ENCODE measurements at places on chromosomes 5 and 9. TPM values are rescaled to one million over a fixed set of nuclear protein-coding genes. Genes with fewer than 3 reads are reported as not detected.

Gene CCL27
- not detected for total RNA-seq

GRCh38 chr9:87682085-87682484 is 43.8 kb upstream of the CTSL start:
- no peak for DNase-seq

DNA sequence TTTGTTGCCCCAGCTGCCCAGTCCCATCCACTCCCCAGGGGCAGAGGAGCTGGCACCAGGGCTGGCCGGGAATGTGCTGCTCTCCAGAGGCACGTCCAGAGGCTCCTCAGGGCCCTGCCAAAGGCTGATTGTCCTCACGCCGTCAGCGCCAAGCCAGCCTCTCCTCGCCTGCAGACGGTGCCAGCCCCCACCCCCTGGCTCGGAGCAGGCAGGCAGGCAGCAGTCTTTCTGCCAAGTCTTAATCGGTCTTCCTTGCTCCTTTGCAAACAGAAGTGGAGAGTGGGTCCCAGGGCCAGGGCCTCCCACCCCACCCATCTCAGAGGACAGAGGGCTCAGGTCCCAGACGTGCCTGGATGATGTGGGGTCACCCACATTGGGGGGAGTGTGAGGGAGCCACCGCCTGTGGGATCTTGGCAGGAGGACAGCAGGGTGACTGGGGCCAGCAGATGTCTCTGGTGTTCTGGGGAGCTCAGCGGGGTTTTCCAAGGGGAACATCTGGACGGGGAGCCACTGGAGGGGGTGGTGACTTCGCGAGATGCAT is 36.3 kb downstream of the FAM163B start:
- DNase-seq, result no peak

- no peak for DNase-seq
These were observed 534 bp downstream of the SRFBP1 start for GRCh38 chr5:121962347-121962670.

Gene C9orf78
- total RNA-seq, result 140 TPM

- DNase-seq, result no peak
These were observed at the start of gene RGS3 for GRCh38 chr9:113463418-113464285. Gene RGS3, plus strand, starts transcription at chr9:113463727. Its CDS starts 76 bp downstream, at chr9:113463803.

Gene PLK2
- 126 TPM for total RNA-seq

DNA sequence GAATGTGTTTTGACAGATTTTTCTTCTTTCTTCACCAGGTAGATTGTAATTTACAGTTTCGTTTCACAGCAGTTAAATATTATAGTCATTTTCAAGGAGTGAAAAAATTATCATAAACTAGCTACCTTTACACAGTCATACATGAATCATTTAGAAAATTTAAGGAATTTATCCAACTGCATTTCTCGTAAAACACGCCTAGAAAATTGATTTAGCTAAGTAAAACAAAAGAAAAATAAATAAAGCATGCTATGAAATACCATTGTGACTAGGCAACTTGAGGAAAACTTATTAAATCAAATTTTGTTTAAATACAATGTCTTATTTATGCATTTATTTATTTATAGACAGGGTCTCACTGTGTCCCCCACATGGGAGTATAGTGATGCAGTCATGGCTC is 109.9 kb upstream of the EMB start:
- no peak for DNase-seq

Gene OMD
- 200 TPM for total RNA-seq

DNA sequence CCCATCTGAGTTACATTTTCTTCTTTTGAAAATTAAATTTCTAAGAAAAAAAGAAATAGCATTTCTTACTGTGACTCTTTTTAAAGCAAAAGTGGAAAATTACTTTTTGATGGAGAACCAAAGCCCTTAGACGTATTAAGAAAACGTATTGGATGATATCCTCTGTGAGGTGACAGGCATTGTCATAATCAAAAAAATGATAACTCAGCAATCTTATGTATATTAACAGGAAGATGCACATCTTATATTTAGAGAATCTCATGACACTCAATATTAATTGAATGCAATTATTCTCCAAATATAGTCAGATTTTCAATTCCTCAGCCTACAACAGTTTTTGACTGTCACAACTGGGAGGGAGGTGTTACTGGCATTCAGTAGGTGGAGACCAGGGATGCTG is 25.1 kb downstream of the FGF10 start:
- no peak for DNase-seq

Gene FSTL4
- not detected for total RNA-seq

GRCh38 chr9:109114670-109115069 is 5.1 kb downstream of the TMEM245 start:
- no peak for DNase-seq

Gene SOX30
- total RNA-seq, result not detected

DNA sequence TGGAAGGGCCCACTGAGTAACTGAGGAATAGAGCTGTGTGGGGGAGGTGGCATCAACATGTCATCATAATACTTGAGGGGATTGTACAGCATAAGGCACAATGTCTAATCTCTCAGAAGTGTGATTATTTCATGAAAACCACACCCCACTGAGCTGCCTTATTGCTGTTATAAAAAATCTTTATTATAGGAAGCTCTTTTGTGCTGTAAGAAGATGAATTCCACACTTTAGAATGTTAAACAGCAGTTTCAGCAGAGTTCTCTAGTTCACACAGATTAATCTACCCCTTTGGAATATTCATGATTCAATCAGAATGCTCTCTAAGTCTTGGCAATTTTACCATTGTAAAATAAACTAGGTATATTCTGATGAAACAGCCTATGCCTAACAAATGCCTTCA is 1389.6 kb downstream of the PTPRD start:
- DNase-seq, result no peak

DNA sequence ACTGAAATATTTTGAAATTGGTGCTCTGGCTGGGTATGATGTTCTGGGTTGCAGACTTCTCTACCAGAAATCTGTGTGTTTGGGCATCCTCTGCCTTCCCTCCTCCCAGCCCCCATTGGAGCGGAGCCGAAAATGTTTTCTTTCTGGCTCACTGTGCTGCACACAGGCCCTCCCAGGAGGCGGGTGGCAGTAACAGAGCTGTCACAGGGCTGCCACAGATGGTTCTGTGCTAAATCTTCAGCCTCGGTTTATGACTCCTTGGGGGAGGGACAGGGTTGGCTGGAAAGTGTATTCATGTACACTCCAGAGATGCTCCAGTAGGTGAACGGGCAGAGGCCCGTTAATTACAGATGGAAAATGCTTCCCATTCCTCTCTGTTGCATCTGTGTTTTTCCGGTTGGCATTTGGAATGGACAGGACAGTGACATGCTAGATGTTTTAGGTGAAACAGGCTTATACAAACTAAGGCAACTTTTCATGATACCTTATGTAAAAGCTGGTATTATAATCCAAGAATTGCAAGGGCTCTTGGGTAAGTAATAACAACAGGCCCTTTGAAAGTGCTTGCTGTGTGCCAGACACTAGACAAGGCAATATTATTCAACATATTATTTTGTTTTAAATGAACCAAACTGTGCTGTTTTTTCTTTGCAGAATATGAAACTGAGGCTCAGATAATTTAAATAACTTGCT is 180.2 kb downstream of the ADCY2 start:
- no peak for DNase-seq

DNA sequence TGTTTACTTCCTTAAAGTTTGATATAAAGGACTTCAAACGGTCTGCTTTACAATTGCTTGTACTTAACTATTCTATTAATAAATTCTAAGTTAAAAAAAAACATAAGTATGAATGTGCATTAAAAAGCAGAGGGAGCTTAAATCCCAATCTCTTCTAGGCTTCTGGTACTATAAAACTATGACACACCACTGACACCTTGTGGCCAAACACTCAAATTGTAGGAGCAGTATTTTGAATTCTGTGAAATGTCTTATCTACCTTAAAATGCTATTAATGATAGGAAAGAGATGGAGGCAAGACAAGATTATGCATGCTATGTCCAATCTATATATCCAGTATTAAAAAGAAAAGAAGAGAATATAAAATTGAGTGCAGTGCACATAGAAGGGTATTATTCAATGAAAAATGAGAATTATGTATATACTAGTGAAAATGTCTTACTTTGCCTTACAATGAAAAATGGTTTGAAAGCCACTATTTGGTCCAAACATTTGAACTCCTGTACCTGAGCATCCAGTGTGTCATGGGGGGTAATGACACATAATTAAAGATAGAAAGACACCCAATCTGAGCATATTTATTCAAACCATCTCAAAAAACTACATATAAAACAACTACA is 87.6 kb downstream of the ERP44 start:
- no peak for DNase-seq

Gene SH3PXD2B
- 31.4 TPM for total RNA-seq

DNA sequence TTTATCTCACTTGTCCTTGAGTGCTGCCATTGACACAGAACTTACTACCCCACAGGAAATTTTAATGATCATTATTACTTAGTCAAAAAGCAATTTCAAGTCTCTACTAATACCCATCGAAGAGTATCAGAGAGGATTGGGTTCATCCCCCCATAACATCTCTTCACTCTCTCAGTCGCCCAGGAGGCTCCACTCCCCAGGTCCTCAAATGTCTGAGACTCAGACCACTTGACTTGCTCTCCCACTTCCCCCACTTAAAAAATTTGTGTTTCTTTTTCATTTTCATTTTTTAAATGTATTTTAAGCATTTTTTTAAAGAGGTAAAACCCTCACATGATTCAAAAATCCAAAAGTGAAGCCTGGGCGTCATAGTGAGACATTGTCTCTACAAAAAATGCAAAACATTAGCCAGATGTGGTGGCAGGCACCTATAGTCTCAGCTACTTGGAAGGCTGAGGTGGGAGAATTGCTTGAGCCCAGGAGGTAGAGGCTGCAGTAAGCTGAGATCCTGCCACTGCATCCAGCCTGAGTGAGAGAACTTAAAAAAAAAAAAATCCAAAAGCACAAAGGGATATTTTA is 56.8 kb upstream of the TRAF1 start:
- no peak for DNase-seq

DNA sequence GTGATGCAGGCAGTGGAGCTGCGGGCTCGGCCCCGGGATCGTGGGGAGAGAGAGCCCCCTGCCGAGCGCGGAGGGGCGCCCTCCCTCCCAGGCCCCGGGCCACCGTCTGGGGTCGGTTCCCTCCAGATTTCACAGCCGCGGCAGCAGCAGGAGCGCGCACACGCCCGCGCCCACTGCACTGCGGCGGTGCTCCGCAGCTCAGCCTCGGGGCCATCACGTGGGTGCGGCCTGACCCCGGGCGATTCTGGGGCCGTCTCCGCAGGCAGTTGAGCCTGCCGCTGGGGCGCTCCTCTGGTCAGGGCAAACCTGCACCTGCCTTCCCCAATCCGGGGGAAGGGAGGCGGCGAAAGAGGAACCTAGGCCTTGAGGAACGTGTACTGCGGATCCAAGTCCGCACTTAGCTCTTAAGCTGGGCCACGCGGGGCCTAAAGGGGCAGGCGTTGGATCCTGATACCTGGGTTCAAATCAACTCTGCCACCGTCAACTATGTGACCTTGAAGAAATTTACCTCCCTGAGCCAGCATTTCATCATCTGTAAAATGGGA is 9.4 kb upstream of the DELE1 start:
- no peak for DNase-seq

Gene PCDHGA12
- total RNA-seq, result 16.2 TPM

- DNase-seq, result no peak
These were observed 252.5 kb downstream of the SLIT3 start for GRCh38 chr5:169048181-169049125.

Gene SLC25A2
- total RNA-seq, result 2.0 TPM

Gene UNC13B
- 38.1 TPM for total RNA-seq

DNA sequence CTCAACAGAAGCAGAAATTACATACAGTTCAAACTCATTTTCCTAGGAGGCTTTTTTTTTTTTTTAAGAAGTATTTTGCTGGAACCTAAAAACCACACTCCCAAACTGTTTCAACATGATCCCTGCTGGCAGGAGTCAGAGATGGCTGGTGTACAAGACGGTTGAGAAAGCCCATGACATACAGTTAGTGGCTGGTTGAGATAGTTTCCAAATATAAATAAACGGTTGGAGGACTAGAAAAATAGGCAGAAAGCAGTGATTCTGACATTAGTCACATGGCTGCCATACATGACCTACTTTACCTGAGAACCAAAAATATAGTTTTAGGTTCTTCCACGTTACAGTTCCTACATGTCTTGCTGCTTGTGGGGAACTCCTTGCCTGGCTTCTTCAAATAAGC is 31.7 kb upstream of the BASP1 start:
- DNase-seq, result no peak

Gene SPINK4
- not detected for total RNA-seq

GRCh38 chr9:70197216-70198044 is 61.3 kb upstream of the SMC5 start:
- no peak for DNase-seq

- no peak for DNase-seq
These were observed 32.9 kb downstream of the LHFPL2 start for GRCh38 chr5:78615697-78616096.

- no peak for DNase-seq
These were observed 154.8 kb downstream of the SLIT3 start for GRCh38 chr5:169146158-169146557.

Gene SFXN1
- 22.9 TPM for total RNA-seq

DNA sequence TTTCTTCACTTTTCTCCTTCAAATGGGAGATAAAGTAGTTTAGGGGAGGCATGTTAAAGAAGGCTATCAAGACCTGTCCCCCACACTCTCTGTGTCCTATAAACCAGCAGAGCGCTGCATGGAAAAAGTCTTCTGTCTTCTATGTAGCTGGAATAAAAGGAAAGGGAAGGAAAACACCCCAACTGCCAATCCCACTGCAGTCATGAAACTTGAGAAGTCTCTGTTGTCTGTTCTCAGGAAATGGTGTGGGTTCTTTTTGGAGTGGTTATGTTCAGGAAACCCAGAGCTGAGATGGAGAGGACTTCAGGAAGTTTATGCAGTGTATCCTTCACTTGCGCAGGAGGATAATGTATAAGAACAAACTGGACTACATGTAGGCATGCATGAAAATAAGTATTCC is 274.3 kb downstream of the GAS1 start:
- DNase-seq, result no peak

Gene SV2C
- 0.14 TPM for total RNA-seq

Gene C9orf50
- total RNA-seq, result not detected

DNA sequence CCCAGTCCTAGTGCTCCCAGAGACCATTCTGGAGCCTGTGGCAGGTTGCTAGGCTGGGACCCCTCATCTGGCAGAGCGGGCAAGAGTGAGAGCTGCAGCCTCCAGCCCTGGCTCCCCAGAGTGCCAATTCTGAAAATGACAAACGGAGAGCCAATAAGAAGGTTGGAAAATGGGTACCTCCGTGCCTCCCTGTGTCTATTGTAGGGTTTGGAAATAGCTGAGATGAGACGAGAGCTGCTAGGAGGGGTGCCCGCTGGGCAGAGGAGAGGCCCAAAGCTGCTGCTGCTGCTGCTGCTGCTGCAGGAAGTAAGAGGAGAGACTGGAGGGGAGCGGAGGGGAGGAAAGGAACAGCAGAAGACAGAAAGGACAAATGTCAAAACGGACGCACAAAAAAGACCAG is 36.0 kb upstream of the FUBP3 start:
- no peak for DNase-seq

Gene SPINK13
- total RNA-seq, result not detected

Gene OR13D1
- total RNA-seq, result not detected

Gene AMACR
- total RNA-seq, result 7.3 TPM

All from thoracic aorta (tissue), 2 donors.